ENCODE measurements at places on chromosomes 7 and 10.

- DNase-seq = no peak
These were observed 7.4 kb downstream of the ITGB1 start for GRCh38 chr10:32950591-32951108.

- no peak for DNase-seq
These were observed 261.2 kb downstream of the PPP1R3A start for GRCh38 chr7:113657603-113658002.

- peak; percentile 96 for DNase-seq
These were observed 1.4 kb downstream of the CLEC5A start for GRCh38 chr7:141945356-141945755.

GRCh38 chr7:117011419-117012260 lies 58.3 kb downstream of the ST7 start:
- peak; percentile 37 for DNase-seq

GRCh38 chr7:44288811-44289340 lies 36.5 kb downstream of the CAMK2B start:
- no peak for DNase-seq

GRCh38 chr7:104363355-104363754 lies 35.0 kb downstream of the LHFPL3 start:
- DNase-seq = no peak

DNA sequence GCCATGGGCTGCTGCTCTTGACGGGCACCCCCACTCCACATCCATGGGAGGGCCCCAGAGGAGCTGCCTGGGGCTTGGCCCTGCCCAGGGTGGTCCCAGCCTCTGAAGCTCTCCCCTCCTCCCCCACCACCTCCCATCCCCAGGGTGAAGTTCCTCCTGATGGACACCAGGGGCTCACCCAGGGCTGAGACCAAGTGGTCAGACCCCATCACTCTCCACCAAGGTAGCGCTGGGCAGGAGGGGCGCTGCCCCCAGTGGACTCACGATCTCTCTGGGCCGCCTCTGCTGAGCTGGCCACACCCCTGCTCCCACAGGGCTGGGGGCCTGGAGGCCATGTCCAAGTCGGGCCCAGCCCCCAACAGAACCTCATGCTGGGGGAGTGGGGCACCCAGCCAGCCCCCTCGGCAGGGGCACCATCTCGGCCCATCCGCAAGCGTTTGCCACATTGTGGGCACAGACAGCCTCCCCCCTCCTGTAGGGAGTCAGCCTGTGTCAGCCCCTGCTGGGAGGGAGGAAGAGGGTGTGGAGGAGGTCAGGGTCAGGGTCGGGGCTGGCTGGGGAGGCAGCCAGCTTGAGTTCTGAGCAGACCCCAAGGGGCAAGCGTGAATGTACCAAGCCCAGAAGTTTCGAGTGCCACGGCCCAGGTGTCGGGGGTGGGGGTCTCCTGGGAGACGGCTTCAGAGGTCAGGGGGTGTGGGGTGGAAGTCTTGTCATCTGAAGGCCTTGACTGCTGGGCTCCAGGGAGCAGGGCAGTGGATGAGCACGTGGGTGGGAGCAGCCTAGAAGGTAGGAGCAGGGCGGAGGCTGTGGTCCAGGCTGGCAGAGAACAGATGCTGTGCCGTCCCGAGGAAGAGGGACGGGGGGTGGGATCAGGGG lies 2.8 kb downstream of the UPK3B start:
- DNase-seq = no peak

DNA sequence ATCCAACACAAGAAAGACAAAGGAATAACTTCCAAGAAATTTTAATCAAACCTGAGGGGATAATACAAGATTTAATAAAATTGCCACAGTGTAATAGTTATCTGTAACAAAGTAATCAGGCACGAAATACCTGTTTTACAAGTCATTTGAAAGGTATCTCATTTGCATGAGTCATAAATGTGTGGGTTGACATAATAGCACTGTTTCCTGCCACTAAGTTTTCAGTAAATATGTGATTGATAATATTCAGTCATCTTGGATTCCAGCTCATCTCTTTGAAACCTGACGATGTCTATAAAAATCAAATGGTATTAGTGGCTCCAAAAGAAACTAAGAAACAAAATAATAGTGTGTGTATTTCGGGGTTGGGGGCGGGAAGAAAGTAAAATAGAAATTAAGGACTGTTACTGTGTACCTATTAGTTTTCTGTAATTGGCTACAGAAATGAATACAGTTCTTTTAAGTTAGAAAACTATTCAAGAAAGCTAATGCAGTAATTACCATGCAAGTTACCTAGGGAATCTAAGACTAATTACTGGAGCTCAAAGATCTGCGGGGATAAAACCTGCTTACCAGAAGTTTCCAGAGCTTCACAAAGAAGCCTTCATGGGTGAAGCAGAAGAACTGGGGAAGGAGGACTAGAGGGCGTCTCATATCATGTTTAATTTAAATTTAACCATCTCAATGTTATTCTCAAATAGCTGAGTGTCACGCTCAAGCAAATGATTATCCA lies 100.7 kb downstream of the ST8SIA6 start:
- no peak for DNase-seq

- DNase-seq = no peak
These were observed 286.2 kb upstream of the VWC2 start for GRCh38 chr7:49486974-49487829.

GRCh38 chr7:130273081-130273932 lies 6.6 kb downstream of the CPA2 start:
- DNase-seq = peak; percentile 41

DNA sequence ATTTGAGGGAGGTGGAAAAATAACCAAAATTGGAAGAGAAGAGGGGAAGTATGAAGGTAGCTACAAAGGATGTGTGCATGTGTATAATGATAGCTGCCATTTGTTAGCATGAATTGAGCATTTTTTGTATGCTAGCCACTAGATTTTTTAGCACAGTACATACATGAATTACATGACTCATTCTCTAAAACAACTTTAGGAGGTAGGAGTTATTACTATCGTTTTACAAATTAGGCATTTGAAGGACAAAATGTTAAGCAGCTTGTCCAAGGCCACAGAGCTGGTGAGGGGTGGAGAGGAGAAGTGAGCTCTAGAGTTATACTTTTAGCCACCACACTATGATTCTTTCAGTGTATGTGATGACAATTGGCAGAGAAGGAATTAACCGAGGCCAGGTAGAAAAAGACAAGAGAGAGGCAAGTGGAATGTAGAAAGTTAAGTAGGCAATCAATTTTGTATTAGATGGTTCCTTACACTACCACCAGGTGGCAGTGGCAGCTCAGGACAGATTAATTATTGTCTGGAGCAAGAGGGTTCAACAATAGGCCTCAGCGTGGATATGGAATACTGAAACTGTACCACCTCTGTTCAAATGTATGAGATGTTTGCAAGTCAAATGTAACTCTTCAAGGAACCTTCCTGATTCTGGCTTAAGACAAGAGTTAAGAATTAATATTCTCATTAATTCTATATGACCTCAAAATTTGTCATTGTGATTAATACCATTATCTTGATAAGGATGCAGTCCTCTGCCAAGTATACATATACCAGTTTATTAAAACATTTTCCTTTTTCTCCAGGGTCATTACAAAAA lies 128.0 kb downstream of the MBL2 start:
- DNase-seq = peak; percentile 15

DNA sequence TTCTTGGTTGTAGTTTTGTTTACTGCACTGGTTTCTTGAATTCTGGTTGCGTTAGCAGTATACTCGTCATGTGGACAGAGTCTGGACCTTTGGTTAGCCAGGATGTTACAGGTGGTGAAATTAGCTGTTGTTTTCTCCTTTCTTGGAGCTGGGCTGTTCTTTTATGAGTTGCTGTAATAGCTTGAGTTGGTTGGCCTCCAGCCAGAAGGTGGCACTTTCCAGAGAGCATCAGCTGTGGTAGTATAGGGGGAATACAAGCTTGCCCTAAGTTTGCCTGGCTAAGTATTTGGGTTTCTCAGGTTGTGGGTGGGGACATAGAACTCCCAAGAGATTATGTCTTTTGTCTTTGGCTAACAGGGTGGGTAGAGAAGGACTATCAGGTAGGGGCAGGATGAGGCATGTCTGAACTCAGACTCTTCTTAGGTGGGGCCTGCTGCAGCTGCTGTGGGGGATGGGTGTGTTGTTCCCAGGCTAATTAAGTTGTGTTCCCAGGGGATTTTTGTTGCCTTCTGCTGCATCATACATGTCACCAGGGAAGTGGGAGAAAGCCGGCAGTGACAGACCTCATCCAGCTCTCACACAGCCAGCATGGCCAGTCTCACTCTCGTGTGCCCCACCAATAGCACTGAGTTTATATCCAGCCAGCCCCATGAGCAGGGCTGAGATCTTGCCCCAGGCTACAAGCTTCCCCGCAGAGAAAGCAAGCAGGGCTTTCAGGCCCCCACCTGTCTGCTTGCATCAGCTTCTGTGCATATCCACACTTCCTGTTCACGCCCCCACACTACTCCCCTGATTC lies 246.7 kb upstream of the TPK1 start:
- DNase-seq = no peak

- no peak for DNase-seq
These were observed 198.5 kb downstream of the PAXIP1 start for GRCh38 chr7:154804449-154804848.

- DNase-seq = peak; percentile 81
These were observed 153.7 kb downstream of the FANK1 start for GRCh38 chr10:126049759-126050700.

DNA sequence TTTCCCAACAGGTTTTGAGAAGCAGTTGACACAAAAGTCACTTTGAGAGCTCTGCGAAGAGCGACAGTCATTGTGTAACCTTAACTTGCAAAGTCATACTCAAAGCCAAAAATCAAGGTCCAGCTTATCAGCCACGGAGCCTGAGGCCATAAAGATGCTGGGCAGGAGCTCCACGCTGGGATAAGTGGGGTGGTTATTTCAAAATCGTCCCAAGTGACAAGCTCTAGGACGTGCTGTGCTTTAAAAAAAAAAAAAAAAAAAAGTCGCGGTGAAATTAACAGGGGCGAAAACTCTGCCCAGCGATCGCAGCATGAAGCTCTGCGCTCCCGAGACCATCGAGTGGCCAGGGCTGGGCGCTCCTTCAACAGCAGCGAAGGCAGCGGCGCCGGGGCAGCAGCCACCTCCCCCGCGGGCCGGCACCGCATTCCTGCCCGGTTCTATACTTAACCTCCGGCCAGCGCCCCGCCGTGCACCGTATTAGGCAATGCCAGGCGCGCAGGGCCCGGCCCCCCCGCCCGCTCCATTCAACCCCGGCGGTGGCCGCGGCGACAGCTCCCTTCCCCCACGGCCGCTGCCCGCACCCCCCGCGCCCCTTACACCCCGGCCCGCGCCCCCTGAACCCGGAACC lies 657 bp downstream of the HACD1 start:
- DNase-seq = peak; percentile 19

- DNase-seq = no peak
These were observed 90.1 kb upstream of the ADCY1 start for GRCh38 chr7:45484094-45484493.

- DNase-seq = peak; percentile 56
These were observed 118.6 kb upstream of the PRSS58 start for GRCh38 chr7:142376356-142376997.

GRCh38 chr10:3848775-3849635 lies 64.0 kb upstream of the KLF6 start:
- no peak for DNase-seq

- DNase-seq = peak; percentile 46
These were observed 102.3 kb upstream of the PPIF start for GRCh38 chr10:79244841-79245504.

GRCh38 chr10:16856567-16856966 lies 39.3 kb upstream of the RSU1 start:
- DNase-seq = no peak

- DNase-seq = no peak
These were observed 35.3 kb downstream of the BLNK start for GRCh38 chr10:96236090-96236478.

DNA sequence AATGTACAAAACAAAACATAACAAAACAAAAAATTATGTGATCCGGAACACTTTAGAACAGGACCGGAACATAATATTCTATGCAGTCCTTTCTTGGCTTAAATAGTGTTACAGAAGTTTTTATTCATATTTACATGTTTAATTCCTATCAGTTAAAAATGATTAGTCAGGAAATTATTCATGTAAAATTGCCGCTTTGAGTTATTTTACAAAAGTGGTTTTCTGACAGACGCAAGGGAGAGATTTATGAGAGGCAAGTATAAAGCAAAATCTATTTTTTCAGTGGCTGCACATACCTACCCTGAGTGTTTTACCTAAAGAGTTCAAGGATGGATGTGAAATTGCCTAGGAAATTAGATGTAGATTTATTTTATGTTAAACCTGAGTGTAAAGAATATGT lies 230.7 kb upstream of the DKK1 start:
- DNase-seq = no peak

DNA sequence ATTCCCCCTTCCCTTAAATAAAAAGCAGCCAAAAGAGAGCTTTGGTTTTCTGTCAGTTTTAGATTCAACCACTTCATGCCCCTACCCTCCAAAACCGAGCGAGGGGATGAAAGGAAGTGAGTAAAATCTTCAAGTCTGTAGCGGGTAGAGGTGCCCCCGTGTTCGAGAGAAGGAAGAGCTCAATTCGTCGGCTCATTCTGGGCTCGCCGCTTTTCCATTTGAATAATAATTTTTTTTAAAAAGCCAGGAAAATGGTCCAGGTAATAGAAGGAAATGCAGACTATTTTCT lies 436.2 kb upstream of the GALNT17 start:
- no peak for DNase-seq

DNA sequence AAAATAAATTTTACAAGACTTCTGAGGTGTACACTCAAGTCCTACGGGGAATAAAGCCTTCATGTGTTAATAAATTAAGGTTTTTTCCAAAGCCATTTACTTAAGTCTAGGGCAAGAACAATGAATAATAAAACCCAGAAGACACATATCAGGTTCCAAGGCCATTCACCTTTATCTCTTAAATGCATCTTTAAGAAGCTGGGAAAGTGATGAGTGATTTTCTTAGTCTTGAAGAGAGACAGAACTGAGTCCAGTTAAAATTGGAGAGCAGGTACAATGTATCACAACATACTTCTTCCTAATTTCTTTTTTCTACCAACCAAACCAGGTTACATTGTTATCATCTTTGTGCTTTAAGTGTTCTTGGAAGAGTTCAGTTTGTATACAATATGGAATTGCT lies 189.5 kb downstream of the RAPGEF5 start:
- no peak for DNase-seq

GRCh38 chr7:30171766-30172447 lies 37.1 kb downstream of the MTURN start:
- DNase-seq = peak; percentile 79

GRCh38 chr10:61754587-61755550 lies 92.1 kb downstream of the CABCOCO1 start:
- no peak for DNase-seq

DNA sequence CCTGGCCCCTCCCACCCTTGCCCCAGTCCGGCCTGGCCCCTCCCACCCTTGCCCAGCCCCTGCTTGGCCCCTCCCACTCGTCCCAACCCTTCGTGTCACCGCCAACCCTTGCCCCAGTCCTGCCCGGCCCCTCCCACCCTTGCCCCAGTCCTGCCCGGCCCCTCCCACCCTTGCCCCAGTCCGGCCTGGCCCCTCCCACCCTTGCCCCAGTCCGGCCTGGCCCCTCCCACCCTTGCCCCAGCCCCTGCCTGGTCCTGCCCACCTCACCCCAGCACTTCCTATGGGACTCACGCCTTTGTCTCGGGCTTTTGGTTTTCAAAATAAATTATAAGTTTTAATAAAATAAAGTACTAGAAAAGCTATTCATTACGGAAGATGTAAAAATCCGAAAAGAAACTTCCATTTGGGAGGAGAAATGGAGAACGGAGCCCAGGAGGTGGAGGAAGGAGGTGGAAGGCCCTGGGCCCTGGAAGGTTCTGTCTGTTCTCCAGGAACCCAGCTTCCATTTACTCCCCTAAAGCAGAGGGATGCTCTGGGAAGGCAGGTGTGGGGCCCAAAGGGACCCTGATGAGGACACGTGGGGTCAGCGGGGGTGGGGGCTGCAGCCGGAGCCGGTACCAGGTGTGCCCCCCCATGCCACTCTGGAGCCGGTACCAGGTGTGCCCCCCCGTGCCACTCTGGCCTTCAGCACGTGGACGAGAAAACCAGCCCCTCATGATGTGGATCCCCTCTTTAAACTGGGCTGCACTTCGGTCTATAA lies 52.2 kb downstream of the PWWP2B start:
- DNase-seq = peak; percentile 49

Measured in inflammatory macrophage treated with lipopolysaccharide for 1 hour (primary cell).